Activated T-cell treated with anti-CD3 and anti-CD28 coated beads, Interleukin-2, amount 50 U/mL, for 72 hours (primary cell): ENCODE measurements at places on chromosomes 13 and 19. TPM values are rescaled to one million over a fixed set of nuclear protein-coding genes. Genes with fewer than 3 reads are reported as not detected.

- H3K4me3 ChIP-seq = peak overlapping the region; percentile 89
- peaks cover 73% of the 10 kb centered on the region for H3K36me3 ChIP-seq
- no peaks in the 10 kb centered on the region for H3K27me3 ChIP-seq
- H3K4me1 ChIP-seq = peaks cover 24% of the 10 kb centered on the region
Measured at GRCh38 chr19:36916991-36917390, 859 bp downstream of the ZNF568 start.

DNA sequence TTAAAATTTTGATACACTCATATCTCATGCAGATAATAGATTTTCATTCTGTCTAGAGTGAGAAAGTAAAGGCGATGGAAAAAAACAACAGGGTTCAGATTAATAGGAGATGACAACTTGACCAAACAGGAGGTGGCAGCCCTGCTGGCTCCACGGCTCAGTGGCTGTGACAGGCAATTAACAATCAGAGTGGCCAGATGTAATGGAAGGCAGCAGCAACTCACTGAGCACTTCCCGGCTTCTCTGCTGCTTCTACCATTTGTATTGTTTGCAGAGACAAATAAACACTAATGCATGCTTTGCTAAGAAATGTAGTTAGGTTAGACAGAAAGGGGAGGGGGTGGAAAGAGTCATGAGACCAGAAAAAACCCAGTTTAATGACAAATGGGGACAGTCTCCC lies 473.0 kb upstream of the SLC10A2 start:
- no peak overlapping the region for H3K4me3 ChIP-seq
- no peak overlapping the region for H3K27ac ChIP-seq
- DNase-seq = no peak
- no peaks in the 10 kb centered on the region for H3K36me3 ChIP-seq

The TMEM221 gene
- not detected for total RNA-seq

GRCh38 chr13:111919286-111919685 lies 147.7 kb upstream of the SOX1 start:
- H3K27ac ChIP-seq = no peak overlapping the region
- peaks cover 7% of the 10 kb centered on the region for H3K27me3 ChIP-seq
- H3K4me3 ChIP-seq = no peak overlapping the region
- no peak for DNase-seq
- no peaks in the 10 kb centered on the region for H3K4me1 ChIP-seq
- H3K36me3 ChIP-seq = no peaks in the 10 kb centered on the region

The TINCR gene
- 0.91 TPM for total RNA-seq

GRCh38 chr19:58372311-58373133 lies 8.3 kb downstream of the ZNF837 start:
- H3K4me3 ChIP-seq = no peak overlapping the region
- H3K36me3 ChIP-seq = no peaks in the 10 kb centered on the region
- H3K4me1 ChIP-seq = no peaks in the 10 kb centered on the region

DNA sequence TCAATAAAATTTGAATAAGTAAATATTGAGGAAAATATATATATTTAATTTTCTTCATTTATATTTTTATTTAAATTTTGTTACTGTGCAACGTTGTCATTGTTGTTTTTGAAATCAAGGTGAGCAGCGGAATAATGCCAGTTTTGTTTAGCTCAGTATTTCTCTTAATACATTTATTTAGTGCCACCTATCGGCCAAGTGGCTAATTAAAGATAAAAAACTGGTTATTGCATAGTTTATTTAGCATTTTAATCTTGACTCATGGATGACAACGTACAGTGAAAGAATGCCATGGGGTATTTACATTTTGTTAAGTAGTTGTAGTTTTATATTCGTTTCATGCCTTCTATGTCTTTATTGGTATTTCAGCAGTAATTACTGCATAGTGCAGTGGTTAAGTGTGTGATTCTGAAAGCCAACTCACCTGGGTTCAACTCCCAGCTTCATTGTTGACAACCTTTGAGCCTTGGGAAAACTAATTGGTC lies 265.9 kb downstream of the MYO16 start:
- H3K27ac ChIP-seq = no peak overlapping the region
- no peak for DNase-seq
- H3K27me3 ChIP-seq = peaks cover 8% of the 10 kb centered on the region
- no peak overlapping the region for H3K4me3 ChIP-seq

GRCh38 chr13:35727881-35728280 lies 251.4 kb upstream of the MAB21L1 start:
- DNase-seq = no peak
- no peak overlapping the region for H3K27ac ChIP-seq
- H3K27me3 ChIP-seq = no peaks in the 10 kb centered on the region
- H3K4me1 ChIP-seq = no peaks in the 10 kb centered on the region
- H3K36me3 ChIP-seq = no peaks in the 10 kb centered on the region
- H3K4me3 ChIP-seq = no peak overlapping the region

GRCh38 chr13:112844411-112844810 lies 124.6 kb upstream of the MCF2L start:
- peaks cover 12% of the 10 kb centered on the region for H3K4me1 ChIP-seq
- H3K27ac ChIP-seq = no peak overlapping the region
- H3K4me3 ChIP-seq = no peak overlapping the region
- DNase-seq = no peak
- H3K36me3 ChIP-seq = peaks cover 4% of the 10 kb centered on the region
- H3K27me3 ChIP-seq = no peaks in the 10 kb centered on the region
